Left renal cortex interstitium (tissue), 4 donors: ENCODE measurements at places on chromosomes 13 and 19. TPM values are rescaled to one million over a fixed set of nuclear protein-coding genes. Genes with fewer than 3 reads are reported as not detected.
A peak's percentile ranks its signal among the peaks of the same experiment; 100 is the strongest.

DNA sequence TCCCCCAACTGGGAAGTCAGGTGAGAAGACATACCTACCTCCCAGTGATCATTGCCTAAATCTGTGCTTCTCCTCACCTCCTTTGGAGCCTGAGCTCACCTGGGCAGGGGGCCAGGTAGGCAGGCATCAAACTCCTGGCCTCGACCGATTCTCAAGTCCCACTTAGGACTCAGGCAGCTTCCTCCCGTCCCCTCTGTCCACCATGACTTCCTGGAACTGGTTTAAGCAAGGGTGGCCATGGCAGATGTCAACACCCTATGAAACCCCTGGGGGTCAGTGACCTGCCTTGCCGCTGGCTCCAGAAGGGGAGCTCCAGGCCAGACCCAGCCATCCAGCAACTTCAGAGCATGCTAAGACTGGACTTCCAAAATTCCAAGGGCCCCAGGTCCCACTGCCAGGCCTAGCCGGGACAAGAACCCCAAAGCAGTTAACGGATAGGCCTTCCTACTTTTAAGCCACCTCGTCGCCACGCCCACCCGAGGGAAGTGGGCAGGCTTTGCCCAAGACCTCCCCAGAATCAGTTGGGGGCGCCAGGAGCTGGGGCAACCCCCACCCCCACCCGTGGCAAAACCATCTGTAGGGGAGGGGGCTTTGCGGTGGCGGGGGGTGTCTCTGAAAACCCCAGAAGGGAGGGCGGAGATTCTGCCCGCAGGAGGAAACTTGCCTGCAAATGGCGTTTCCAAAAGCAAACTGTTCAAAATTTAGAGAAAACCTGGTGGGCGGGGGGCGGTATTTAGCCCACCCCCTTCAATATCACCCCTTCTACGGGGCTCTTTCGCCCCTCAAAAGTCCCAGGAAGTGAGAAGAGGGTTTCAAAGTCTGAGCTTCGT is 657 bp downstream of the PLIN3 start:
- no peak for DNase-seq

- no peak for DNase-seq
Measured at GRCh38 chr13:76976929-76977328, 15.0 kb upstream of the CLN5 start.

DNA sequence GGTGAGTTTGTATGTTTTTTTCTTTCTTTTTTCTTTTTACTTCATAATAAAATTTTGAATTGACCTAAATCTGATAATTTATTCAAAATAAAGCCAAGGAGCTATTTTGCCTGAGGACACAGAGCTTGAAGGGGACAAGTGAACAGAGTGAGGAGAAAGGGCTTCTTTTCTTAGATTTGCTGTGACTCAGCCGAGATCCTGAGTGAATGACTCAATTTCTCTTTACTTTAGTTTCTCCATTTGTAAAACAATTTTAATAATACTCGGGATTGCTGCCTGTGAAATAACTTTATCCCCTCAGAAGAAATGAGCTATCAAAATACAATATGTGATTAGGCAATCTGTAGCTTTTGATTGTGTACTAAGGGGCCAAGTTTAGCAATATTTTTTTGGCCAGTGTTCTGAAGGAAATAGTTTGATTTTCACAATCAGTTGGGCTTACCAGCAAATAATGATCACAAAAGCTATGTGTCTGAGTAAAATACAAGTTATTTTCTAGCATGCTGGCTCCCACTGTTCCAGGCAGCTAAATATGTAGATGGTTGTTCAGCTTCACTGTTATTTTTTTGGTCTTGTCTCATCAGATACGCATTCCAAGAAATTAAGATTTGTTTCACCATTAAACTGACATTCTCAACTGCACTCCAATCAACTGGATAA is 437.5 kb downstream of the FGF9 start:
- no peak for DNase-seq

GRCh38 chr19:45972081-45972946 is 1.4 kb downstream of the NOVA2 start:
- no peak for DNase-seq

DNA sequence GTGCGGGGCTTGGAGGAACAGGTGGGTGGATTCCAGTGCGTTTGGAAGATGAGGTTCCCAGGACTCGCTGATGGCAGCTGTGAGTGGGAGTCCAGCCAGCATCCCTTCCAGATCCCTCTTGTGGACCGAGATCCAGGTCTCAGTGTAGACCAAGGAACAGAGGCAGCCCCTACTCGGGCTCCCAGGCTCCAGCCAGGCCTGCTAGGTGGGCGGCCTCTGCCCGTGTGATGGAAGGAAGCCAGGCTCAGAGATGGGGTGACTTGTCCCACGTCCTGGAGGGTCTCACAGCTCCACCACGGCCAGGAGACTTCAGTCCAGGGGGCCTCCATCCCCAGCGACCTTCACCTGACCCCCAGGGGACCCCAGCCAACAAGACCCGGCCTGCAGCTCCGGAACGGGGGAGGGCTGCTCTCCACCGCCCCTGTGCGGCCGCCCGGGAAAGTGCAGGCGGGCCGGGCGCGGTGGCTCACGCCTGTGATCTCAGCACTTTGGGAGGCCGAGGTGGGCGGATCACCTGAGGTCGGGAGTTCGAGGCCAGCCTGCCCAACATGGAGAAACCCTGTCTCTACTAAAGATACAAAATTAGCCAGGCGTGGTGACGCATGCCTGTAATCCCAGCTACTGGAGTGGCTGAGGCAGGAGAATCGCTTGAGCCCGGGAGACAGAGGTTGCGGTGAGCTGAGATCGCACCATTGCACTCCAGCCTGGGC is 729 bp upstream of the MADCAM1 start:
- no peak for DNase-seq

DNA sequence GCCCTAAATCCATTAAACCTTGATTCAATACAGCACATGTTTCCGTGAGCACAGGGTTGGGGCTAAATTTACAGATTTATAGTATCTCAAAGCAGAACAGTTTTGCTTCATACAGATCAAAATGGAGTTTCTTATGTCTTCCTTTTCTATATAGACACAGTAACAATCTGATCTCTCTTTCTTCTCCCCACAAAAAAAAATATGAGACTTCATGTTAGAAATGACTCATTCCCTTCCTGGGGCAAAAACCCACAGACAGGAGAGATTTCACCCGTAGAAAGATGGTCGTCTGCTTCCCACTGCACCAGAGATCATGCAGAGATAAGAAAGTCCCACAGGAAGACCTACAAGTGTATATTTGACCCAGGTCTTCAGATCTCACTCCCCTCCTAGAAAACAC is 7.7 kb upstream of the ZNF611 start:
- no peak for DNase-seq

- DNase-seq: no peak
Measured at GRCh38 chr13:68810660-68811059, 1297.0 kb upstream of the ATXN8OS start.

GRCh38 chr13:75657111-75657510 is 21.0 kb downstream of the LMO7 start:
- DNase-seq: no peak

- DNase-seq: no peak
Measured at GRCh38 chr13:108807841-108808240, 178.4 kb downstream of the MYO16 start.

DNA sequence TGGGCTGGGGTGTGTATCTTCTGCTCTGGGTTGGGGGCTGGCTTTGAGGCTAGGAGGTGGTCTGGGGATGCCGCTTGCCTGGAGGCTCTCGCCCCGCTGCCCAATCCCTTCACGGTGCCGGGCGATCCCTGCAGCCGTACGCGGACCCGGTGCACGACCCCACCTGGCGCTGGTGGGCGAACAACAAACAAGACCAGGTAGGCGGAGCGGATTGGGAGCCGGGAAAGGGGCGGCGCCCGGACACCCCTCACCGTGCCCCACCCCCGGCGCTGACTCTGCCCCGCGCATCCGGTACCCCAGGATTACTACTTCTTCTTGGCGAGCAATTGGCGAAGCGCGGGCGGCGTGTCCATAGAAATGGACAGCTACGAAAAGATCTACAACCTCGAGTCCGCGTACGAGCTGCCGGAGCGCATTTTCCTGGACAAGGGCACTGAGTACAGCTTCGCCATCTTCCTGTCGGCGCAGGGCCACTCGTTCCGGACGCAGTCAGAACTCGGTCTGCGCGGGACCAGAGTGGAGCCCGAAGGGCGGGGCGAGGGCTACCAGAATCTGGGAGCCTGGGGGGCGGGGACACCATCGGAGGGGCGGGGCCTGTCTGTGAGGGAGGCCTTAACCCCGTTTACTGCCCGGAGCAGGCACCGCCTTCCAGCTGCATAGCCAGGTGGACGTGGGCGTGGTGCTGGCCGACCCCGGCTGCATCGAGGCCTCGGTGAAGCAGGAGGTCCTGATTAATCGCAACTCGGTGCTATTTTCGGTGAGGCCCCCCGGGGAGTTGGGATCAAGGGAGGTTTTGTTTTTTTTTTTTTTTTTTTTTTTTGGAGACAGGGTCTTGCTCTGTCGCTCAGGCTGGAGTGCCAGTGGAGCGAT is 12.1 kb upstream of the PSMD8 start:
- DNase-seq: peak; percentile 38

Gene PGLYRP2
- polyA plus RNA-seq: 0.05 TPM

- DNase-seq: no peak
Measured at GRCh38 chr19:8638078-8638619, 7.7 kb downstream of the NFILZ start.

DNA sequence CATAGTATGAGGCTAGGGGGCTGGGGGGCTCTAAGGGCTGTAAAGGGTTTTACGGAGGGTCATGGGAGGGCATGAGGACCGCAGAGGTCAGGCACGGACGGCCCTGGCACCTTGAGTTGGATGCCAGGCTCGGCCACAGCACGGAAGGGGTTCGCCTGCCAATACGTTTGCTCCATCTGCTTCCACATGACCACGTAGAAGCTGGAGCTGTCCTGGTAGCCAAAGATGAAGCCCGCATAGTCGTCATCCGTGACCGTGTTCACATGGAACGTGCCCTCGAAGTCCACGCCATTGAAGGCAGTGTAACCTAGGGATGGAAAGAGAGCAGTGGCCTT is 6.4 kb downstream of the COMP start:
- DNase-seq: no peak

Gene F2RL3
- 1.2 TPM for polyA plus RNA-seq

Gene MCEMP1
- not detected for polyA plus RNA-seq

GRCh38 chr13:22162889-22163288 is 492.0 kb downstream of the FGF9 start:
- DNase-seq: no peak

DNA sequence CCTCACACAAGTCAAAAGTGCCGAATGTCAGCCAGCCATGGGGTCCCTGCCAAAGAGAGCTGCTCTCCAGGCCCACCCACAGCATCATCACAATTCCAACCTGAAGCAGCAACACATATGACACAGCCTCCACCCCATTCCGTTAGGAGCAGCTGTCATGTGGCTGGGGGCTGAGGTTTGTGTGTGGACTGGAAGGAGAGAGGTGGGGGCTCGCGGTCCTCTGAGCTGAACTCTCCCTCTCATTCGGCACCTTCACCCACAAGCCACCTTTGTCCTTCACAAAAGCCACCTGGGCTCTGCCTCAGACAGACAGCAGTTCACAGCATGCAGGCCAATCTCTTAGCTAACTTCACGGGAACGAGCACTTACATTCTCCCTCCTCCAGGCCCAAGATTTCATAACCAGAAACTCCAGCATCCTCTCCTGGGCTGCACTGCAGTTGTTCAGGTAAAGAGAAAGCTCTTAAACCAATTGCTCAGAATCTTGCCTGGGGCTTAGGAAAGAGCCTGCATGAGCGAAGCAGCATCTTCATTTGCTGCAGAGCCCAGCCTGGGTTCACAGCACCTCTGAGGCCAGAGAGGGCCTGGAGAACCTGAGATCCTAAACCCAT is 7.2 kb downstream of the RAB20 start:
- DNase-seq: no peak

DNA sequence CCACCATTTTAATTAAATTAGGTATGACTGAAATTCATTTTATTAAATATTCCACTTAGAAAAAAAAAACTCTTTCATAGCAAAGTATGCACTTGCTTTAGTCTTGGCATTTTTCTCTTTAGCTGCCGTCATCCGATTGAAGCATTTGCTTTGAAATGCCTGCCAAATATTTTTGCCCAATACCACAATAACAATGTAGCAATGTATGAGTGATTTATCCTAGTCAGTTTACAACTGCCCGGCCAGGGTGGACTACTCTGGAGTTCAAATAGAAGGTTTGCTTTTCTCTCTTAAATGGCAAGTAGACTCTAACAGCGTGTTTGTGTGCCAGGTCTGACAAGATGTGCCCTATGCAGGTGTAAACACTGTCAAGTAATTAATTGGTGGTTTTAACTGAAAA is 675.3 kb upstream of the SGCG start:
- no peak for DNase-seq
